ENCODE measurements at places on chromosomes 7 and 10.
A peak's percentile ranks its signal among the peaks of the same experiment; 100 is the strongest.

- no peak for DNase-seq
These were observed 76.0 kb downstream of the SPDYE5 start for GRCh38 chr7:75567948-75568595.

GRCh38 chr7:126223729-126224128 lies 1029.0 kb downstream of the GRM8 start:
- no peak for DNase-seq

GRCh38 chr7:47378728-47379395 lies 203.0 kb downstream of the TNS3 start:
- DNase-seq, result no peak

- no peak for DNase-seq
These were observed 605.4 kb upstream of the FZD8 start for GRCh38 chr10:36247478-36247877.

DNA sequence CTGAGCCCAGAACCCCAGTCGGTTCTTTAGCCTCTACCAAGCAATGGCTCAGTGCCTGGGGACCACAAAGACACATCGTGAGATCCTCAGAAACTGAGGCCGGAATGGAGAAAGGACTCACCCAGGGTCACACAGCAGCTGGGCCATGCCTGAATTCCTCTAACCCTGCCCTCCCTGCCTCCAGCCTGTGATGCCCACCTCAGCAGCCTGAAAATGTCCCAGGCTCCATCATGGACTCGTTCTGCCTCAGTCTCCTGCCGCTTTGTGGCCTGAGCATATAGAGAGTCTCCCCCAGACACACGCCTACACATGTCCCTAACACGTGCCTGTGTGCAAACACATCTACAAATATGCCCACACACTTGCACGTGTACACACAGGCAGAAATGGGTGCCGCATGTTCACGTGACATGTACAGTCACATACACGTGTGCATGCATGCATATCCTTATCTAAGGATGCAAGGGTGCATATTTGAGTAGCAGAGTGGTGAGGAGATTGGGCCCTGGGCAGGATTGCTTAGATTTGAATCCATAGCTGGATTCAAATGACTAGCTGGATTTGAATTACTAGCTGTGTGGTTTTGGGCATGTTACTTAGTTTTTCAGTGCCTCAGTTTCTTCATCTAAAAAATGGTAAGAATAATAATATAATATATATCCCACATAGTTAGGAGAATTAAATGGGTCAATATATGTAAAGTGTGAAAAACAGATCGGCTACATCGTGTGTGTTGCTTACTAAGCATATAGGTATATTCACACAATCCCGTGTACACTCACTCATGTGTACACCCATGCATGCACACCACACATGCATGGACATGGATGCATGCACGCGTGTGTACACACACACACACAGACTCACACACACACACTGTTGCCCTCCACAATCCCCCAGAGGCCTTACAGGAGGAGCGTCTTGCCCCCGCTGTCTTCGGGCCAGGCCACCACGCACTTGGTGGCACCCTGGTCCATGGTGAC lies 2.4 kb downstream of the TACR2 start:
- no peak for DNase-seq

- no peak for DNase-seq
These were observed 126.5 kb downstream of the MYL10 start for GRCh38 chr7:101502466-101503098.

DNA sequence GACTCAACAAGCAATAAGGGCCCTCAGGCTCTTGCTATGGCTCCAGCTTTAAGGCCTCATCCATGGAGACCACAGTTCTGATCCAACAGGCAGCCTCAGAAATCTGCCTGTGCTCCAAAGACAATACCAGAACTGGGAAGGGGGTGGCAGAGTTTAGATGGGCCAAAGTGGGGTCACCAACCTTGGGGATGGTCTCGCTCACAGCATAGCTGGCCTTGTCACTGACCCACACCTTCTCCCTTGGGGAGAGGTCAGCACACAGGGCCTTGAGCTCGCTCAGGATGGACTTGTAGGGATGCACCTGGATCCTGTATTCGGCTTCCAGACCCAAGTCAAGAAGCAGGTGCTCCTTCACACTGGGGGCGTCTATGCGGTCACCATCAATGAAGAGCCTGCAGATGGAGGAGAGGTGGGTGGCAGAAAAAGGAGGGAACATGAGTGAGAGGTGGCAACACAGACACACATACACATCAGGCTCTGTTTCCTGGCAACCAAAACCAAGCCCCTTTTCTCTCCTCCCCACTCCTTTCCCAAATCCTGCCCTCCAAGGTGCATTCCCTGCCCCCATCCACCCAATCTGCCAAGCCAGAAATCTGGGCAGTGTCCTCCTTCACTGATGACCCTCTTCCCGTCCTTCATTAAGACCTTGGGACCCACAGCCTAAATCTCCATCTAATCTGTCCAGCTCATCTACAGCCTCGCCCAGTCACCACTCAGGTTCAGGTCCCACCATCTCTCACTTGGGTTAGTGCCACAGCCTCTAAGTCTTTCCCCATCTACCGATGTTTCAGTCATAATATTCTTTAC lies 40.9 kb downstream of the XPNPEP1 start:
- DNase-seq, result no peak

- DNase-seq, result no peak
These were observed 197.6 kb upstream of the ZNF32 start for GRCh38 chr10:43846187-43846680.

DNA sequence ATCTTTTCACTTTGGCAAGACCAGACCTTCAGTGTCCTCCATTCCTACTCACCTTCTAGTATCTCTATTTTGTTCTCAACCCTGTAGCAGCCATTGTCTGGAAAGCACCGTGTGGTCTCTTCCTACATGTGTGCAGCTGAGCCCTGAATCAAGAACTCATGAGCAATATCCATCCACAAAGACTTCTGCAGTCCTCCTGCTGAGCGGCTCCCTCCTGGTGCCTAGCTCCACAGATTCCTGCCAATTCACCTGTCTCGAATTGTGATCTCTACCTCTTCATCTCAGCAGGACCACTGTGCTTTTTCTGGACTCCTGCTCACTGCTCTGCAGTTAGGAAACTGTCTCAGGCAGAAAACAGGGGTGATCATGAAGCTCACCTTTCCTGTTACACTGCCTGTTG lies 118.8 kb downstream of the RELN start:
- DNase-seq, result no peak

GRCh38 chr7:70620333-70621055 lies 511.4 kb upstream of the GALNT17 start:
- no peak for DNase-seq

GRCh38 chr10:104328896-104329710 lies 9.2 kb downstream of the ITPRIP start:
- no peak for DNase-seq

DNA sequence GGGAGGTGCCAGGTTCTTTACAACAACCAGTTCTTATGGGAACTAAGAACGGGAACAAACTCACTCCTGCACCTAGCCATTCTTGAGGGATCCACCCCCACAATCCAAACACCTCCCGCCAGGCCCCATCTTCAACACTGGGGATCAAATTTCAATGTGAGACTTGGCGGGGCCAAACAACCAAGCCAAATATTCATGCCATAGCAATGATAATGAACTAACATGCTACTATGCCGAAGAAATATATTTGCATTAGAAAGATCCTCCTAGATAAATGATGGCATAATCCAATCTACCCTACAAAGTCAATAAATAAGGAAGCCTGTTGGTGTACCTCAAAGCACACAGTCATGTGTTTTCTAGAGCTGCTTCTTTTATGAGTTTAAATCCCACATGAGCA lies 57.6 kb downstream of the CCDC71L start:
- no peak for DNase-seq

DNA sequence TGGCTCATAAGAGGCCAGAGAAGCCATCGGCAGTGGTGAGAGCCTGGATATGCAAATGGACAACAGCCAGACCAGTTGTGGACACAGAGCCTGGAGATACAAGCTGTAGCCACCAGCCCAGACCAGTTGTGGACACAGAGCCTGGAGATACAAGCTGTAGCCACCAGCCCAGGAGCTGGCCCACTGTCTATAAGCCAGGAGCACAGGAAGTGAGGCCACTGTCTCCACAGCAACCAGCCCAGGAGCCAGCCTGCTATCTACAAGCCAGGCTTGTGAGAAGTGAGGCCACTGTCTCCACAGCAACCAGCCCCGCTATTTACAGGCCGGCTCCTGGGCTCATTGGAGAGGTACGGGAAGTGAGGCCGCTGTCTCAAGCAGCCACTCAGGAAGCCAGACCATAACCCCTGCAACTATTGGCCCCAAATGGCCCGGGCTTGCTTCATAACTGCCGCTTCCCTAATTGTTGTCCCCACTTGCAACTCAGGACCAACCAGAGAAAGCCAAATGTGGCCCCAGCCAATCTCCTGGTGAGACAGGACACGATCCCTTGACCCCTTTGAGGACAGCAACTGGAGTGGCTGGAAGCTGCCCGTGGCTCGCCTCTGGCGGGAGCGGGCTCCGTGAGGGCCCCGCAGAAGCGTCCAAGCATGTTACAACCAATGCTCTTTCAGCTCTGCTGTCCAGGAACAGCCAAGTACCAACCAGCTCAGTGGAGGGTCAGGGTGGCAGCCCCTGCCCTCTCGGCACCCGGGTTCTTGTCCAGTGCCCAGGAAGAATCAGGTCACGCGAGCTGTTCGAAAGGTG lies 44.1 kb upstream of the CNPY1 start:
- DNase-seq, result peak; percentile 5

- DNase-seq, result no peak
These were observed 56.3 kb upstream of the ABCB5 start for GRCh38 chr7:20558963-20559716.

GRCh38 chr10:13892001-13892491 lies 305.3 kb downstream of the PRPF18 start:
- no peak for DNase-seq

DNA sequence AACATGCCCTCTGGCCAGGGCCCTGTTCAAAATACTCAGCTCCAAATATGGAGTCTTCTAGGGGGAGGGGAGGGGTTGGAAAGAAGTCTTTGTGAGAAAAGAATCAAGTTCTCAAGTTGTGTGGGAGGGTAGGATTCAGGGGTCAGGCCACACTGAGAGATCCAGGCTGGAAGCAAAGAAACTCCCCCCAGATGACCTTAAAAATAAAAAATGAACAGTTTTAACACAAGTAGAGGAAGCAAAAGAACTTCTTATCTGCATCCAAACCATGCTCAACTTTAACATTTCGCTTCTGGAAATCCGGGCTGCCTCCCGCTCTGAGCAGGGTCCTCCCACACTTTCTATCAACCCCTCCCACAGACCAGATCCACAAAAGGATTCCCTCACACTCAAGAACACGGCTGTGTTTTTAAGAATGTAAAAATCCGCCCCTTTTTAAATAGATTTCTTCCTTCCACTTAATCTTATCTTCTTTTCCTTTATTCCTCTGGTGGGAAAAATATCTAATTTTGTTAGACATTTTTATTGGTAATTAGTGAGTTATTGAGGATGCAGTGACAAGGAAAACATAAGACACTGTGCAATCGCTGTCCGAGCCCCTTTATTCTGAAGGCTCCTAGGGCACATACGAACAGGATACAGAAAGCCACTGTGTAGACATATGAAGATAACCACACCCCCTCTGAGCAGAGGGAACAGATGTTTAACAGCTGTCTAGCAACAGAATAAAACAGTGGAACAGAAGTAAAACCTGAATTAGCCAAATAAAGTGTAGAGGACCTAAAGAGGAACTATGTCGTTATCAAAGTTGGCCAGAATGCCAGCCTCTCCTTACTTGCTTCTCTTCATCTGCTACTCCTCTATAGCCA lies 43.8 kb downstream of the CYTH3 start:
- DNase-seq, result no peak

DNA sequence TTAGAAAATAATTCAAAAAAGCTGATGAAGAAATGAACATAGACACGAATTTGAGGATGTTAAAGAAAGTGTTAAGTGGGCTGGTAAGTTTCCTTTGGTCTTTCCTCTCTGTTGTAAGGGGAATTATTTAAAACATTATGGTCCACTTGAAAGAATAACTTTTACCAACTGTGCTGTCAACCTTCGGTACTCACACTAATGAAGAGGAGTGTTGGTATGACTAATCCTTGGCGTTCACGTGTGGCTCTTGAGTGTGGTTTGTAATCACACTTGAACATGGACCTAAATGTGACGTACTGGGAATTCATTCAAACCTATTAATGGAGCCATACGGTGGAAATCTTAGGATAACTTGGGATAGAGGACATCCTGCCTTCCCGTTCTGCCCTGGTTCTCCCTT lies 41.3 kb downstream of the TBXAS1 start:
- no peak for DNase-seq

- no peak for DNase-seq
These were observed 198.5 kb upstream of the KCTD7 start for GRCh38 chr7:66430164-66430545.

DNA sequence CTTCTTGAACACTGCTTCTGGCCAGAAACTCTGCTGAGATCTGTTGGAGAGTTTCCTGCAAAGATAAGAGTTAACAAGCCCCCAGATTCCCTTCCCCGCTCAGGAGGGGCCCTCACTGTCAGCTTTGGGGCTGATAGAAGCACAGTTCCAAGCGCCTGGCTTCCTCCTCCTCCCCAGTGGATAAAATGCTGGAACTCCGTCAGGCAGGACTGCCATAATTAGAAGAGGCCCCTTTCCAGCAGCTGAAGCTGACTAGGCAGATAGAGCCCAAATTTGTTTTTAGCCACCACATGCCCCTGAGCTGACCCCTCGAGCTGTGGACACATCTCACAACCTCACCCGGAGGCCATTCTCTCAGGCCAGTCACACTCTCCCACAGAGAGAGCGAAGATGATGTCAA lies 89.4 kb downstream of the TBXAS1 start:
- no peak for DNase-seq

GRCh38 chr10:132489053-132489703 lies 48.4 kb upstream of the INPP5A start:
- DNase-seq, result no peak

DNA sequence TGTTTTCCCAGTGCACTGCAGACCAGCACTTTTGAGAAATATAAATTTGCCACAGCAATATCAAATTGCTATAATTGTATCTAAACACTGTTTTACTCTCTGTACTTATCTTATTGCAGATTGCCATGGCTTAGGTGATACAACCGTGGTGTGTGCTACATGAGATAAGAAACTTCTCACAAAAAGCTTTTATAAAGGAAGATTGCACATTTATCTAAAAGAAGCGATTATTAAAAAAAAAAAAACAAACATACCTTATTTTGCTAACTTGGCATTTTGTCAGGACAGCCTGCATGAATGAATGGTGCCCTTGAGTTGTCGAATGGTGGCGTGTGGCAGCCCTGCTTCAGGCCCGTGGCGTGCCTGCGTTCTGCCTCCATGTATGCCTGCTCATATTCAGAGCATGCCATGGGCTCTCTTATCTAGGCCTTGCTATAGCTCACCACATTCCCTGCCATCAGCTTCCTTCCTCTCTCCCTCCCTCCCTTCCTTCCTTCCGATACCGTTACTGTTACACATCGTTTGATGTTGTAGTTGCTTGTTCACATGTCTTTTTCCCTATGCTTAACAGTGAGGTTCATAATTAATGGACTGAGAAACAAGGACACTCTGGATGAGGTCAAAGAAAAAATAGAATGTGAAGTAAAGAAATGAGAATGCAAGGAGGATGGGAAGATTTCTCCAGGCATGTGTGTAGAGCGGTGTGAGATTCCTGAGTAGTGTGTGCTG lies 34.9 kb downstream of the PRKAR2B start:
- no peak for DNase-seq

GRCh38 chr7:112414855-112415490 lies 35.3 kb upstream of the IFRD1 start:
- DNase-seq, result no peak

GRCh38 chr7:70614237-70615045 lies 517.5 kb upstream of the GALNT17 start:
- peak; percentile 95 for DNase-seq
